HFF-Myc (cell line): ENCODE measurements at places on chromosomes 5 and 9.

- DNase-seq = no peak
Observed at GRCh38 chr5:133455676-133456075, 156.7 kb downstream of the FSTL4 start.

GRCh38 chr9:4081956-4082355 lies 217.9 kb downstream of the GLIS3 start:
- DNase-seq = no peak

- DNase-seq = peak; percentile 88
Observed at GRCh38 chr9:77514886-77515711, 133.0 kb downstream of the GNA14 start.

- DNase-seq = no peak
Observed at GRCh38 chr9:89428901-89429890, 68.7 kb downstream of the SEMA4D start.
